BJ (cell line): ENCODE measurements at places on chromosomes 1 and 21.

- no peak for DNase-seq
Observed at GRCh38 chr21:44712203-44713028, 1.0 kb upstream of the TSPEAR start.

DNA sequence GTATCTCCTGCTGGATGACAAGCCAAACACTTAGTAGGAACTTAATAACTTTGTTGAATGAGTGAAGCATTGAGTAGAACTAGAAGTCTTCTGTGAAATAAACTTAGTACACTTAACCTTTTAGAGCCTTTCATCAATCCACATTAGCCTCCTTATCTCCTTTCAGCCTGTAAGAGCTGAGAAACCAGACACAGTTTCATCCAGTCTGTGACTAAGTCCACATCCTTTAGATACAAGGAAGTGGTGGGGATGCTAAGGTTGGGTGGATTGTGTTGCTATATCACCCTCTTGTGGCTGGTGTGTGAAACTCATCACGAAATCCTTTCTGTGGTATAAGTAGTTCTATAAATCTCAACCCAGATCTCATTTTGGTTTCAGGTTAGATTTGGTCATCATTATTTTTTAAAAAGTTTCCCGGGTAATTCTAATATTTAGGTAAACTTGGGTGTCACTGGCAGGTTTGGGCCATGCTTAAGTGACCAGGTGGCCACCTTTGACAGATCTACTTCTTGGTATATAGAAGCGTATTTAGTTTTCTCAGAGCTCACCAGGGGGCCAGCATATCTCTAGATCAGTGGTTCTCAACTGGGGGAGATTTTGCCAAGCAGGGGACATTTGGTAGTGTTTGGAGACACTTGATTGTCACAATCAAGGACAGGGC, 27.8 kb upstream of the CD84 start:
- peak; percentile 4 for DNase-seq

DNA sequence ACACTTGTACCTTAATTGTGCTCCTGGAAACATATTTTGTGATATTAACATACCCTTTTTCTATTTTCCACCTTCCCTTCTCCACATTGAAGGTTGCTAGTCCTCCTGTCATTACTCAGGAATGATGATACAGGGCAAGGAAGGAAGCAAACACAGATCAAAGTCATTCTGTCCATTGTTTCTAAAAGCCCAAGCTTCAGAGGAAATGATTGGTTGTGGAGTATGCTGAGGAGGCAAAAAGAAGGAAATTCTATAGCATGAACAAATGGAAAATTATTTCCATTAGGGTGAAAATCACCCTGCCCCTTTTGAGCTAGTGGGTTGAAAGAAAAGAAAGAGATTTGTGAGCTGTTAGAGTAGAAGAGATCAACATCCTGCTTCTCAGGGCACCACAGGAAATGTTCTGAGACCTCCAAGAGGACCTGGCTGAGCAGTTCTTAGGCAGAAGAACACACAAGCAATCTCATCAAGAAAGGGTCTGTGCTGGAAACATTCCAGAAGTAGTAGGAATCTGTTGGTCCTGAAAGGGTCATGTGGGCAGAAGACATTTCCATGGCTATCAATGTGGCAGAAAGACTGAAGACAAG, 29.0 kb upstream of the PRRX1 start:
- DNase-seq = no peak

DNA sequence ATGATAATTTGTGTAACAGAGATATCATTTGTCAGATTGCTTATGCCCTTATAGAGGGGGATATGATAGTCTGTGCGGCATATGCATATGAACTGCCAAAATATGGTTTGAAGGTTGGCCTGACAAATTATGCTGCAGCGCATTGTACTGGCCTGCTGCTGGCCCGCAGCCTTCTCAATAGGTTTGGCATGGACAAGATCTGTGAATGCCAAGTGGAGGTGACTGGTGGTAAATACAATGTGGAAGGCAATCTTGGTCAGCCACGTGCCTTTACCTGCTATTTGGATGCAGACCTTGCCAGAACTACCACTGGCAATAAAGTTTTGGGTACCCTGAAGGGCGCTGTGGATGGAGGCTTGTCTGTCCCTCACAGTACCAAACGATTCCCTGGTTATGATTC, 82.4 kb downstream of the ZMYM4 start:
- no peak for DNase-seq

- DNase-seq = no peak
Observed at GRCh38 chr1:182069028-182069466, 7.5 kb upstream of the ZNF648 start.

- DNase-seq = no peak
Observed at GRCh38 chr1:37721565-37721964, 29.2 kb downstream of the CDCA8 start.

- DNase-seq = no peak
Observed at GRCh38 chr1:2082064-2082463, 31.9 kb downstream of the PRKCZ start.
